IPS DF 6.9 (cell line): ENCODE measurements at places on chromosomes 11 and 22.

DNA sequence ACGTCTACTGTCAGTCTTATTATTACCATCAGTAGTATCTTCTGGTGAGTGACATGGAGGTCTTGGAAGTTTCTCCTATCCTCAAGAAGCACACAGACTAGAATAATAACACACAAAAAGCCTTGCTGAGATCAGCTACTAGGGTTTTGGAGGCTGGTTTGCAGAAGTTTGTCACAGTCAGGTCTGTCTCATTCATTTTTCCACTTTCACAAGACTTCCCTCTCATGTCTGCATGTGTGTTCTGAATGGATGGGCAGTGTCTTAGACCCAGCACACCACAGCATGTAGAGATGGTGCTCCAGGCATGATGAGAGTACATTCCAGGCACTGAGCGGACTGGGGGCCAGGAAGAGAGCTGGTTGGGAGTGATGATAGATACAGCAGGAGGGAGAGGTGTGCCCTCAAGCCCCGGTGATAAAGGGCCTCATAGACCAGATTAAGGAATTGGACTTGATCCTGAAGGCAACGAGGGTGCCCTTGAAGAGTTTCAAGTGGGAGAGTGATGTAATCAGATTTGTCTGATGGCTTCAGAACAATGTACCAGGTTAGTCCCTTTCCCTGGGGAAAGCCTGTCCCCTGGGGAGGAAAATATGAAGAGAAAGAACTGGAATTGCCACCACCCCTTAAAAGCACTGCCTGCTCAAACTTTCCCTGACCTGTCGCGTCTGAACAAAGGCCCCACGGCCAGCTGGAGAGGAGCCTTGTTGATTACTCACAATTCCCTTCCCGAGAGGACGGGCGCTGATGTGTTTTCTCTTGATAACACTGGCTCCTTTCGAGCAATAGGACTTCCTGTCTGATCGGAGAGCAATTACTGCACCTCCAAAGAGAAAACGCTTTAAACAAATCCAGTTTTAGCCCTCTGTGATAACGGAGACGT is 45.1 kb upstream of the LMO2 start:
- H3K27ac ChIP-seq: no peak overlapping the region
- H3K27me3 ChIP-seq: no peaks in the 10 kb centered on the region
- H3K4me1 ChIP-seq: 0 out of 2 replicates have a peak, but pooled peaks cover 1% of the 10 kb centered on the region
- no peaks in the 10 kb centered on the region for H3K36me3 ChIP-seq
- DNase-seq: no peak
- H3K4me3 ChIP-seq: no peak overlapping the region

- no peaks in the 10 kb centered on the region for H3K4me1 ChIP-seq
- no peak overlapping the region for H3K27ac ChIP-seq
Measured at GRCh38 chr11:36487619-36488018, 22.5 kb downstream of the TRAF6 start.

DNA sequence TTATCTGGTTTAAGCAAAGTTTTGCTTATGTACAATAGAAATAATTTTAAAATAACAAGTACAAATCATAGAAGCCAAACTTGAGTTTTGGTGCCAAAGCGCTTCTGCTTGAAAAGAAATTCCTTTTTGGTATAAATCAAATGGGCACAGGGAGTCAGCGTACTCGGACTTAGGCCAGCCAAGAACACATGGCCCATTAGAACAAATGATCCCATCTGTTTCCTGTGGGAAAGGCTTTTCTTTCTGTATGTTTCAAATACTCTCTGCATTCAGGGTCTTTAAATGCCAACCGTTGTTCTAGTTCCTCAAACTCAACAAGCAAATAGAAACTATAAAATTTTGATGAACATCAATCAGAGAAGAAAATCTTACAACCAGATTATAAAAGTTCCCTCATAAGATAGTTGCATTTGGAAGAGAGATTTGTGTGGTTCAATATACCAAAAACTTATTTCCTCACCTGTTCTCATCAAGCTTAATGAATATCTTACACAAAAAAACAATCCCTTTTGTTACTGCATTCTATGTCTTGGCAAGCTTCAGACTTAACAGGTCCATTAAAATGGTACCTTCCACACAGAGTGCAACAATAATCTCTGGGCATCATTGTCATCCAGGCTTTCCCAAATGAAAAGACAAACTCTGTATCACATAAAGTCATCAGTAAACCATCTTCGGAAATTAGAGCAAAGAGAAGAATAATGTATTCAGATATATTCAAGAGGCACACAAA is 739.8 kb upstream of the API5 start:
- H3K4me3 ChIP-seq: no peak overlapping the region
- H3K27ac ChIP-seq: no peak overlapping the region
- no peaks in the 10 kb centered on the region for H3K27me3 ChIP-seq
- no peak for DNase-seq

GRCh38 chr22:35392357-35392756 is 7.6 kb upstream of the MCM5 start:
- DNase-seq: no peak
- H3K4me3 ChIP-seq: no peak overlapping the region

- no peak overlapping the region for H3K4me3 ChIP-seq
- 0 out of 2 replicates have a peak, but pooled peaks cover 4% of the 10 kb centered on the region for H3K4me1 ChIP-seq
- no peak overlapping the region for H3K27ac ChIP-seq
- no peaks in the 10 kb centered on the region for H3K27me3 ChIP-seq
Measured at GRCh38 chr11:120545813-120546212, 34.3 kb downstream of the GRIK4 start.

- no peak overlapping the region for H3K27ac ChIP-seq
- H3K4me3 ChIP-seq: no peak overlapping the region
- no peak for DNase-seq
Measured at GRCh38 chr22:21635771-21636510, 3.4 kb downstream of the CCDC116 start.

DNA sequence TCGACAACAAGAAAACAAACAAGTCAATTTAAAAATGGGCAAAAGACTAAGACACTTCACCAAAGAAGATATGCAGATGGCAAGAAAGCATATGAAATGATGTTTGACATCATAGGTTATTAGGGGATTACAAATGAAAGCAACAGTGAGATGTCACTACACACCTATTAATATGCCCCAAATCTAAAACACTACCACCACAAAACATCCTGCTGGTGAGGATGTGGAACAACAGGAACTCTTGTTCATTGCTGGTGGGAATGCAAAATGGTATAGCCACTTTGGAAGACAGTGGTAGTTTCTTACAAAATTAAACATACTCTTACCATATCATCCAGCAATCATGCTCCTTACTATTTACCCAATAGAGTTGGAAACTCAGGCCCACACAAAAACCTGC is 29.0 kb downstream of the PRRG4 start:
- no peak for DNase-seq
- H3K27ac ChIP-seq: no peak overlapping the region
- no peaks in the 10 kb centered on the region for H3K4me1 ChIP-seq
- no peaks in the 10 kb centered on the region for H3K36me3 ChIP-seq
- H3K4me3 ChIP-seq: no peak overlapping the region

DNA sequence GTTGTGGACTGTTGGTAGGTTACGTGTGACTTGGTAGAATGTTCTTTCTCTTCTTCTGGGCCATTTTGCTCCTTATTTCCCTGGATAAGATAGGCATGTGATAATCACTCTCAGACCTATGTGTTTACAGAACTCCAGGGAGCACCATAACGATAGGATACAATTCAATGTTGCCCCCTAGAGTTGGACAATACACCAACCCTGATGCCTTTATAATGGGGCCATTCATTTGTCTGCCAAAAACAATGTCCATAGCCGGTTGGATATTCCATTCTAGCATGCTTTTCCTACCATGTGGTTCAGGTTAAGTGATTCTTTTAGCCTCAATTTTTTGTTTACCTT is 60.5 kb downstream of the APIP start:
- no peak overlapping the region for H3K4me3 ChIP-seq
- no peak for DNase-seq
- no peaks in the 10 kb centered on the region for H3K4me1 ChIP-seq
- H3K36me3 ChIP-seq: no peaks in the 10 kb centered on the region
- H3K27ac ChIP-seq: no peak overlapping the region
- no peaks in the 10 kb centered on the region for H3K27me3 ChIP-seq
